Neuronal stem cell (in vitro differentiated cells): ENCODE measurements at places on chromosomes 6 and 20.

DNA sequence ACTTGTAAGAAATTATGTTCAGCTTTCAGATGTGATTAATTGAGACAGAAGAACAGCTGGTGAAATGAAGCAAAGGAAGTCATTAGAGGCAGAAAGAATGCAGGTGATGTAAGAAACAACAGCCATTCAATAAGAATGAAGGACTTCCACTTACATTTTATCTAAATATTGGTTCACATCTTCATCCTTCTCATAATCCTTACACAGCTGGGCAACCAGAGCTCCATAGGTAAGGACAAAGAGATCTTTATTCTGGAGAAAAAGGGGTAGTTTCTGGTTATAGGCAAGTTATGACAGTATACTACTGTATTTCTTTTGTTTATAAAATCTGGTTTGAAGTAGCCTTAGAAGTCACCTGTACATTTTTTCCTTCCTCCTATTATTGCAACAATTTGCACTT is 2.3 kb downstream of the TRAPPC3L start:
- no peak for DNase-seq

GRCh38 chr6:109595998-109596397 is 95.0 kb downstream of the AK9 start:
- DNase-seq = no peak

DNA sequence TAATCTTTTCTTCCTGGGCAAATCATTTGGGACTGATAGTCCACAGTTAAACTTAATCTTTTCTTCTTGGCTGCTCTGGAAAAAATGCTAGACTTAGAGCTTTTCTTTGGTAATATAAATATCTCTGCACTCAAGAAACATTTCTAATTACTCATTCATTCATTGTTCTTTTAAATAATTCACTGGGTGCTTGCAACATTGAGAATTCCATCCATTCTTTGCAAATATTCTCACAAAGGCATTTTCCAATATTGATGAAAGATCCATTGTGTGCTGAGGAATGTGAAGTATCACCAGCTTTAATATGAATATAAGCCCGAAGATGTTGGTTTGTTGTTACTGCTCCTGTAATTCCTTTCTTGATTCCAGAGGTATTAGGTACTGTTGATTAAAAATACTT is 38.4 kb downstream of the AKAP7 start:
- DNase-seq = no peak

DNA sequence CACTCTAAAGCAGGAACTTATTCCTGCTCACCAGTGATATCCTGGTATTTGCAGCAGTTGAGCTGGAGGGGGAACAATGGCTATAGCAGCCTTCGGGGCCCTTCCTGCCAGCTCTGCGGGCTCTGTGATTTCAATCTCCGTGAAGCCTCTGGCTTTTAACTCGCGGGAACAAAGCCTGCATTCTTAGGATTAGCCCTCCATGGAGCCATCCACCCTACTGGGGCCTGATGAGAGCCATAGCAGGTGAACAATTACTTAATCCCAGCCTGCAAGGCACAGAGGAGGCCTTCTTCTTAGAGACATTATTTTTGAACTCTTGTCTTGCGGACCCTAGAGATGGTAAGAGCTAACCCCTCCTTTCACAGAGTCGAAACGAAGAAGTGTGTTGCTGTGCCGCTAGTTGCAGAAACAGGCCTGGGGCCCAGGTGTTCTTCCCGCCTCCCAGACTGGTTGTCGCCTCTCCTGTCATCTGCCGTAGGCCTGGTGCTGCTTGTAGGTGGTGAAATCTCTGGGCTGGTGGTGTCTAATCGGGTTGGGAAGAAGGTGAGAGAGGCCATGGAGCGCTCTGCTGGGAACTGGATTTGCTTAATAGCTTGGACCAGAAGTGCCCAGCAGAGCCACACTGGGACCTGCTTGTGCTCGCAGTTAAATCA is 9.7 kb downstream of the GHRH start:
- no peak for DNase-seq

- DNase-seq = no peak
These were observed 105.8 kb downstream of the EPM2A start for GRCh38 chr6:145629478-145629877.
